ENCODE measurements at places on chromosomes 5 and 9. TPM values are rescaled to one million over a fixed set of nuclear protein-coding genes. Genes with fewer than 3 reads are reported as not detected.

The PCDHB16 gene
- total RNA-seq: 0.05 TPM

The CFAP77 gene
- total RNA-seq: 0.13 TPM

The CDH12 gene
- total RNA-seq: not detected

The BAAT gene
- total RNA-seq: 0.48 TPM

The CERCAM gene
- total RNA-seq: 36.1 TPM

Measured in A549 treated with DMSO at 1 μM for 4 hours (cell line).